NCI-H1105 treated with DMSO at 0.1 percent for 48 hours (cell line): ENCODE measurements at places on chromosomes 3 and 15.

GRCh38 chr3:158809642-158810041 is 7.8 kb downstream of the MFSD1 start:
- no peak for DNase-seq

- no peak for DNase-seq
Measured at GRCh38 chr15:85331655-85332285, 48.6 kb upstream of the AKAP13 start.

GRCh38 chr3:44923632-44924456 is 49.4 kb downstream of the TGM4 start:
- no peak for DNase-seq

GRCh38 chr3:69016901-69017300 is 3.4 kb upstream of the EOGT start:
- no peak for DNase-seq
